K562 (cell line): ENCODE measurements at places on chromosomes 3 and 15.

- no peak for DNase-seq
Measured at GRCh38 chr15:90945091-90945490, 9.6 kb upstream of the RCCD1 start.

DNA sequence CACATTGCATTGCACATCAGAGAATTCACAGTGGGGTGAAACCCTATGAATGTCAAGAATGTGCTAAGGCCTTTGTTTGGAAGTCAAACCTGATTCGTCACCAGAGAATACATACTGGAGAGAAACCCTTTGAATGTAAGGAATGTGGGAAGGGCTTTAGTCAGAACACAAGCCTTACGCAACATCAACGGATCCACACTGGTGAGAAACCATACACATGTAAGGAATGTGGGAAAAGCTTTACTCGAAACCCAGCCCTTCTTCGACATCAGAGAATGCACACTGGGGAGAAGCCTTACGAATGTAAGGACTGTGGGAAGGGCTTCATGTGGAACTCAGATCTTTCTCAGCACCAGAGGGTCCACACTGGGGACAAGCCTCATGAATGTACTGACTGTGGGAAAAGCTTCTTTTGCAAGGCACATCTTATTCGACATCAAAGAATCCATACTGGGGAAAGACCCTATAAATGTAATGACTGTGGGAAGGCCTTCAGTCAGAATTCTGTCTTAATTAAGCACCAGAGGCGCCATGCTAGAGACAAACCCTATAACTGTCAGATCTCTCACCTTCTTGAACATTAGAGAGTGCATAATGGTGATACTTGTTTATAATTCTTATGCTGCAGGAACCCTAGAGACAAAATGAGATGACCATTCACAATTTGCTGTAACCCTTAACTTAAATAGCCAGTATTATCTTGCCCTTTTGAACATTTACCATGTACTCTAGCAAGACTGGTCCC lies 9.0 kb downstream of the ZNF662 start:
- DNase-seq, result no peak

GRCh38 chr15:53757906-53758305 lies 1.6 kb downstream of the WDR72 start:
- no peak for DNase-seq

- no peak for DNase-seq
Measured at GRCh38 chr3:7700539-7700938, 801.1 kb upstream of the LMCD1 start.

DNA sequence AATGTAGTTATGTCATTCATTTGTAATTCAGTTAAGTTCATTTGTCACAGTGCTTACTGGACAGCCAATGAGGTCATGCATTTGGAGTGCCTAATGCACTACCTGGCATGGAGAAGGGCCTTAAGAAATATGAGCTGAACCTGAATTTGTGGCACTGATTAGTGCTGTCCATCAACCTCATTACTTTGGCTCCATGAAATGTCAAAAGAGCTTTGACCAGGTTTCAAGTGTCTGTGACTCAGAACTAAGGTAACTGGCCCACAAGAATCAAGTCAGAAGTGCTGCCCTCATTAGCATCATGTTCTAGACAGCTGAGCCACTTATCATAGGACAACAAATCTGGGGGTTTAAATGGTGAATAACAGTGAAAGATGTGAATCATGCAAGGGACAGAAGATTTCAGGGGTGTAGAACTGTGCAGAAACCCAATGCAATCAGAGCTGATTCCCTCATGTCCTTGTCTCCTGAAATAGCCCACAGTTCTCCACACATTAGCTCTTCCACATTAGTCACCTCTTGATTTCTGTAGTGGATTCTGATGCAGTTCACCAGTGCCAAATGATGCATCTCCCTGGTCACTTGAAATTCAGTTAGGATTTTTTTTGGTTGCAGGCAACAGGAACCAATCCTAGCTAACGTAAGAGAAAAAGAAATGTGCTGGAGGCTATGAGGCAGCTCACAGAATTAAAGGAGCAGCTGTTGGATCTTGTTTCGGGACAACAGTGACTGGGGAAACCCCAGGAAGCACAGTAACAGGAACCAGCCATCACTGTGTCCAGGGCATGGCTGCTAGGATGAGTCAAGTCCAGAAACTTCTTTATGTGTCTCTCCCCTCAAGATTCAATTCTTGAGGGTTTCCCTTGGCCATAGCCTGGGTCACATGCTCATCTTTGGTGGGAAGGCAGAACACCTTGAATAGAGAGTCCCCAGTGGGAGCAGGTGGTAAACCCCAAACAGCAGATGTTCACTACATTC lies 38.7 kb downstream of the CHST2 start:
- DNase-seq, result no peak

DNA sequence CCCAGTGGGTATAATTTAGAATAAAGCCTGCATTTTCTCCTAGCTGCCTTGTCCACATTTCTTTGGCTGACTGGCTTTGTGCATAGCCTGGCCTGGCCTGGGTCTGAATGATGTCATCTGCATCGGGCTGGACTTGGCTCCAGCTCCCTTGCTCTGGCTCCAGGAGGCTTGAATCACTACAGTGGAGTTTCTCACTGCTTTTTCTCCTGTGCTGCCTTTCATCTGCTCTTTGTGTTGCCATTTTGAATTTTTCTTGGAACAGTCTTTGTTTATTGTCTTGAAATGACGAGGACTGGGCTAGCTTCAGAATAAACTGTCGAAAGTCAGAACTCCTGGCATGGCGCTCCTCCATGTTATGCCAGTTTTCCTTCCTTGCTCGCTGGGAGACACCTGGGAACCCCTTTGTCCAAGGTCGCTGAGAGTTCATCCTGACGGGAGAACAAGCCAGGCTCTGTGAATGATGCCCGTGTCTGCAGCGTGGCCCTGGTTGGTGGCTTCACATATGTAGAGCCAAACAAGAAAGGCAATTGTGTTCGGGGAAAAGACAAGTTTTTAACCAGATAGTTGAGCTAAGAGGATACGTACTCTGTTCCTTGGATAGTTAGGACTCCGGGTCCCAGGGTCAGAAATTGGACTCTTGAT lies 258.9 kb downstream of the PDZRN3 start:
- DNase-seq, result no peak

DNA sequence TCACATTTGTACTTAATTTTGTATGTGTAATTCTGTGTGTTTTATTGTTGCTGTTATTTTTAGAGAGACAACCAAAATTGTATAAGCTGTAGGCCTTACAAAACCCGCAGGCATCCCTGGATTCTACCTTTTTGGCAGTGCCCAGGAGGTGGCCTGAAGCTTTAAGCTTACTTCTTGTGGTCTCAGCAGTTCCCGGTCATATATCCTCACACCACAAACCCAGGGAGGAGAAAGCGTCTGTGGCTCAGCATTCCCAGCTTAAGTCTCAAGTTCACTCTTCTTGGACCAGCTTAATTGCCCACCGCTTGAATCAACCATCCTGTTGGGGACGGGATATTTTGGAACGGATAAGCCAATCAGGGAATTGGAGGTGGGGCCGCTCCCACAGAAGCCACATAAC lies 36.7 kb downstream of the C2CD4A start:
- no peak for DNase-seq

- no peak for DNase-seq
Measured at GRCh38 chr3:13013566-13013965, 59.7 kb downstream of the IQSEC1 start.

DNA sequence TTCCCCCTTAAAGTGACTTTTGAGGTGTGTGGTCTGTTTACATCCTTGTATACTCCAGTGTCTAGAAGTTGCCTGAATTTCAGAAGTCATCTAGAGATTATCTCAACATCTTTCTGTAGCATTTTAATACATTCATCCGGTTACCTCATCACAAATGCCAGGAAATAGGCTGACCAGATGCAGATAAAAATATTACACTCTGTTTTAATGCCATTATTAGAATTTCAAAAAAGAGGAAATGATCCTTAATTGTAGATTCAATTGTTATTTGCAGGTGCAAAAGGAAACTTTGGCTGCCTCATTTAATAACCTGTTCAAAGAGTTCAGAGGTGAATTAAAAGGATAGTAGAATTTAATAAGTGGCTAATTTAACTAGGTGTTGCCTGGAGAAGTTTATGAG lies 290.9 kb downstream of the C3orf38 start:
- DNase-seq, result no peak

- no peak for DNase-seq
Measured at GRCh38 chr3:127371846-127372245, 84.0 kb upstream of the PRR20G start.

- DNase-seq, result no peak
Measured at GRCh38 chr3:16254916-16255315, 9.8 kb downstream of the DPH3 start.

DNA sequence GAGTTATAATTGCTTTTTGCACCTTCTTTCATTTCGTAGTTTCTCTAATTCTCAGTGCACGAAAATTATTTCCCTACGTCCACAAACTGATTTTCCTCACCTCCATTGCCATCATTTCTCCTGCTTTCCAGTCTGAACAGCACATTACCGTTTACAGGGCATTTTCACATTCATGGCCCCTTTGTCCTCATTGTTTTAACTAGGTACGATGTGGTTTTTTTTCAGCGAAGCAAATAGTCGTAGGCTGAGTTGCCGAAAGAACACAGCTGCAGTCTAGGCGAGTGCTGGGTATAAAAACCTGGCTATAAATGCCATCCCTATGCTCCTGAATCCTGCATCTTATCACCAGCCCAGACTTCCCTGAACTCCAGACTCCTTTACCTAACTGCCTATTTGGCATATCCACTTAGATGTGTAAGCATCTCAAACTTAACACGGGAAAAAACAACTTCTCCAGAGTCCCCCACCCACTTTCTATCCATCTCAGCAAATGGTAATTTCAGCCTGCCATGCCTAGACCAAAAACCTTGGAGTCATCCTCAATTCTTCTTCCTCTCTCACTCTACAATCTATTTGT lies 691 bp upstream of the FSIP1 start:
- DNase-seq, result no peak

DNA sequence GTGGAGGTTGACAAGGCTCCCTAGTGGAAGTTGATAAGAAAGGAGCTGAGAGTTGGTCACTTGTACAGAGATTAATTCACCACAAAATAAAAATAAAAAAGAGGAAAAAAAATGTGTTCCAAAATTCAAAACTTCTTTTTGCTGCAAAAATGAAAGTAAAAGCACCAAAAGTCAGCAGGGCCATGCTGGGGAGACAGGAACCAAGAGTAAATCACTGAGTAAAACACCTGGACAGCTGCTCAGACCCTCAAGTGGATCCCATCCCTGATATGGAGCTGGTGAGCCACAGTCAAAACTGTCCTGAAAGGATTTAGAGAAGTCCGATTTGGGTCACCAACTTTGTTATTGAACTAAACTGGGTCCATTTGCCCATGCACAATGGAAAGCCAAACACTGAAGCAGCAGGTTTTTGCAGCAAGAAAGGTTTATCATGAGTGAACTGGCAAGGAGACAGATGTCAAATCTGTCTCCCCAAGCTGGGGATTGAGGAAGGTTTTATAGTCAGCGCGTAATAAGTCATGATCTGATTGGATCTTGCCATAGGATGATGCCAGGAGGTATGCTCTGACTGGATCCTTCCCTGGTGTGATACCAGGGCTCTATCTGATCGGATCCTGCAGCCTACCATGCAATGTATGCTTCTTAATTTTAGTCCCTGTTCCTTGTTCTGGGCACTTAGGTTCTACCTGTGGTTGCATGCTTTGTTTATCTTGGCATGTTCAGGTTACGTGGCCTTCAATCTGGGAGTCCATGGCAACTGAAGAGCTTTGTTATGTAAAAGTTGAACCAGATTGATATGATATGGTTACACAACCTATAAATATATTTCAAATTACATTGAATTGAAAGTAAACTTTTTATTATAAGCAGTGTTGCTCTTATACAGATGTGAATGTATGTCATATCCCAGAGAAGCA lies 313.2 kb downstream of the POLQ start:
- DNase-seq, result no peak

- DNase-seq, result no peak
Measured at GRCh38 chr15:91196768-91197167, 96.7 kb downstream of the SV2B start.

- DNase-seq, result no peak
Measured at GRCh38 chr15:76099388-76099787, 39.6 kb downstream of the TMEM266 start.

GRCh38 chr3:61809879-61810278 lies 248.5 kb downstream of the PTPRG start:
- no peak for DNase-seq

GRCh38 chr3:118477768-118478167 lies 556.9 kb downstream of the IGSF11 start:
- DNase-seq, result no peak

DNA sequence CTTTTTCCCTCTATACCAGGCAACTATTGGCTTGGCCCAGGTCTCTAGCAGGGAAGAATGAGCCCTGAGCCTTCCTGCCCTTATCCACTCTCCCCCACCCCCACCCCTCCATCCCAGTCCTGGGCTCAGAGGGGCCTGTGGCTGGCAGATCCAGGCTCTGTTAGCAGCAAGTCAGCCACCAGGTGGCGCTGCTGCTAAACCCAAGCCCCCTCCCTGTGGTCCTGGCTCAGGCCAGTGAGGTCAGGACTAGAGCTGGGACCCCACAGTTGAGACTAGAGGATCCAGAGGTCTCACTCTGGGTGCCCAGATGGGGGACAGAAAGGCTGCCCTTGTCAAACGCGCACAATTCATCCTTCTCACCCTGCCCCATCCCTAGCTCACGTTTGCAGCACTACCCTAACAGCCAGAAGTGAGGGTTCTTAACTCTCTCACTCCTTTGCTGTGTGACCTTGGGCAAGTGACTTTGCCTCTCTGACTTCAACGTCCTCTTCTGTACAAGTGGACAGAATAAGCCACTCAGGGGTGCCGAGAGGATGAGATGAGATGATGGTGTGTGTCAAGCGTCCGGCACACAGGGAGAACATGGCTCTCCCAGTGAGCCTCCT lies 46.8 kb upstream of the SLC6A1 start:
- peak; percentile 79 for DNase-seq

DNA sequence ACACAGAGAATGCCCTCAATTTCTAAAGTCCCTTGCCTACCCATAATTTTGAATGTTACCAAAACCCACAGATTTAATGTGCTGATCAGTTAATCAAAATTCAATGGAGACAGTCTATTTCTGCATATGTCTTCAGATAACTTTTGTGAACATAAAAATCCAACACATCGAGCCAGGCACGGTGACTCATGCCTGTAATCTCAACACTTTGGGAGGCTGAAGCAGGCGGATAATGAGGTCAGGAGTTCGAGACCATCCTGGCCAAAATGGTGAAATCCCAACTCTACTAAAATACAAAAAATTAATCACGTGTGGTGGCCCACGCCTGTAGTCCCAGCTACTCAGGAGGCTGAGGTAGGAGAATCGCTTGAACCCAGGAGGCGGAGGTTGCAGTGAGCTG lies 49.3 kb downstream of the PEAK1 start:
- no peak for DNase-seq

- no peak for DNase-seq
Measured at GRCh38 chr15:64634027-64634426, 141.4 kb downstream of the RBPMS2 start.

- no peak for DNase-seq
Measured at GRCh38 chr3:56822501-56822900, 20.8 kb upstream of the ARHGEF3 start.

GRCh38 chr3:100982710-100983109 lies 10.5 kb downstream of the ABI3BP start:
- no peak for DNase-seq

DNA sequence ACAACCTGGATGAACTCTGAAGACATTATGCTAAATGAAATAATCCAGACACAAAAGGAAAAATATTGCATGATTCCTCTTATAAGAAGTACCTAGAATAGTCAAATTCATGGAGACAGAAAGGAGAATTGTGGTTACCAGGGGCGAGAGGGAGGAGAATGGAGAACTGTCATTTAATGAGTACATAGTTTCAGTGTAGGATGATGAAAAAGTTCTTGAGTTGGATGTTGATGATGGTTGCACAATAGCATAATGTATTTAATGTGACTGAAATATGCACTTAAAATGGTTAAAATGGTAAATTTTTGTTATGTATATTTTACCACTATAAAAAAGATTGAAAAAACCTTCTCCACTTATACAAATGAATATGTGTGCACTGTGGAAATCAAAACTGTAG lies 469.6 kb downstream of the MAGI1 start:
- DNase-seq, result no peak
